ENCODE measurements at places on chromosomes 2 and 18. TPM values are rescaled to one million over a fixed set of nuclear protein-coding genes. Genes with fewer than 3 reads are reported as not detected.

Gene PLB1
- total RNA-seq: 0.34 TPM

Gene NCKAP1
- total RNA-seq: 0.63 TPM

Gene ZC3H6
- 29.1 TPM for total RNA-seq

Gene RIT2
- total RNA-seq: not detected

DNA sequence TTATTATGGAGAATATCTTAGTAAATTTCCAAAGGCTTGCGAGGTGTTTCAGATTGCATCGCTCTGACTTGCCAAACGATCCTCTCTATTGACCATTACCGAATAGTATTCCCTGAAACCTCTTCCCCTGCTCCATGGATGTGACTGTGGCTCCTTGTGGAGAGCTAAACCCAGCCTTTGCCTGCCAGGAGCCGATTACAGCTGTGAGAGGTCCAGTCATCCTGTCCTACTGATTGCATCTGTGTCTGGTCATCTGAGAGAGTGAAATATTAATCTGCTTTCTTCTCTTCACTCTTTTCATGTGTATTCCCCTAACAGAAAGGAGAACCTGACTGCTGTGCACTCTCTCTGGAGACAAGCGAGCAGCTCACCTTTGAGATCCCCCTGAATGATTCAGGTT, 523.9 kb upstream of the NRP2 start:
- DNase-seq: no peak

Gene PROM2
- total RNA-seq: 0.91 TPM

Gene RND3
- not detected for total RNA-seq

DNA sequence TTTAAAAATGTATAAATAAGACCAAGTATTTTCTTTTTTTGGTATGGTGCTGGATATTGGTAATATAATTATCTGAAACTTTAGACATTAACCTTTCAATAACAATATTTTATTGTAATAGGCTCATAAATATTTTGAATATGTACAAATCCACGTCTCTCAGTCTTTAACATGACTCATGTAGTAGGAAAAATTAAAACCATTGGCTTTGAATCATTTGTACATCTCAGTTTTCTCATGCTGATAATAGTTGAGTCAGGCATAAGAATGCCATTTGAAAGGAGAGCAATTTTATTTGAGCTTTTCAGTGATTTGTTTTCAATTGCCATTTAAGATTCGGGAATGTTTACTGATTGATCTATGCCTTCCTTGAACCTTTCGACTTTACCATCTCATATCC, 364.8 kb downstream of the TGIF1 start:
- no peak for DNase-seq

- DNase-seq: no peak
These were observed 200.4 kb downstream of the TSN start for GRCh38 chr2:121955872-121956271.

DNA sequence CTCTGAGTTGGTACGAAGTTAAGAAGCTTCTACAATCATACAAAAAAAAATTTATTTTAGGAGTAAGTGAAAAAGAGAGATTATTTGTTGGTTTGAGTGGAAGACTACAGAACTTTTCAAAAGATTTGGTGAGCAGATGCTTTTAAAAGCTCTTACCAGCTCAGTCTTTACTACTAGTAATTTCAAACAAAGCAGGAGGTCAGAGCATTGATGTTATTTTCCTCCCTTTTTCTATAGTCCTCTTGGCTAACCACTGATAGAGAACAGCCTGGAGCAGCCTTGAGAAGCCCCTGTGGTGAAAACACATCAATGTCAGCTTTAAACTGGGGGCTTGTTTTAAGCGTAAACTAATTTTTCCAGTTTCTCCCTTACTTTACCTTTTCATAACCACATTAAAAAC, 559.3 kb upstream of the CDH2 start:
- DNase-seq: no peak

Gene INHBB
- not detected for total RNA-seq

Gene ATAD2B
- total RNA-seq: 41.4 TPM

Gene DCTN1
- 108 TPM for total RNA-seq

DNA sequence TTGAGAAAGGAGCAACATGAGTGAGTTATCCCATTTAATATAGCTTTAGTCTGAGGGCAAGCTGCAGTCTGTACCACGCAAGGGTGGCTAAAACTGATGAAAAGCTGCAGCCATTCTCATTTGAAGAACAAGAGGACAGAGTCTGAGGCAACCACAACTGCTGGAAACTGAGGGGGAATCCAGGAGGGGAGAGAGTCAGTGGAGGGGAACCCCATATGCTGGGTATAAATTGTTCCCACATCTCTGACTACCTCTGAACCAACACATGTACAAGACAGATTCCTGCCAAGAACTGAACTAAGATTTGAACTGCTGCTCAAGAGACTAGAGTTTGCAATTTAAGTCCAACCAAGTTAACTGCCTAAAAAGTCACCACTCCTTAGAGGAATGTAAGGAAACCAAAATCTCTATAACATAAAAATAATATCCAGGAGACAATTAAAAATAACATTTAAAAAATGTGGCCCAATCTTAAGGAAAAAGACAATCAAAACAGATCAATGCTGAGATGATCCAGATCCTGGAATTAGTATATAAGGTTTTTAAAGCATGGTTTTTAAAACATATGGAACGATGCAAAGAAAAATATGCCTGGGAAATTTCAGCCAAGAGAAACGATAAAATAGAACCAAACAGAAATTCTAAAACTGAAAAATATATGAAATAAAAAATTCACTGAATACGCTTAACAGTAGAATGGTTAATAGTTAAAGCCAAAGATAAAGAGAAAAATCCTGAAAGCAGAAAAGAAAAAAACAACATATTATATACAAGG, 11.2 kb downstream of the CWC22 start:
- DNase-seq: no peak

Gene EPAS1
- total RNA-seq: 1.1 TPM

GRCh38 chr2:201957091-201957490, 76.6 kb upstream of the FZD7 start:
- DNase-seq: no peak

Gene EIF5B
- total RNA-seq: 47.9 TPM

- DNase-seq: no peak
These were observed 300.1 kb downstream of the NDUFA10 start for GRCh38 chr2:239724851-239725550.

DNA sequence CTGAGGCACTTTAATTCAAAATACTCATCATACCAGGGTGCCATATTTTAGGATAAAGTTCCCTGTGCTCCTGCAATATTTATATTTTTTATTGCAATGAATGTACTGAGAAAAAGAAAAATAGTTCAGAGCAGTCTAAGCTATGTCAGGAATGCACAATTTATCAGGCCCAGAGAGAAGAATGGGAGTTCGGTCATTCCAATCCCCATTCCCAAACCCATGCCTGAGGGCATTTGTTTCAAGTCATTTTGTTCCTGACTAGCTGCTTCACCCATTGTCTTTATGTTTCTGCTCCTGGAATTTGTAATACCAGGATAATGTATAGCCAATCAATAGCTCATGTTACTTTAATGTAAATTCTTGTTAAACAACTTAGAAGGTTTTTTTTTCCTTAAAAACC, 24.4 kb upstream of the FTCDNL1 start:
- no peak for DNase-seq

Gene TCF23
- not detected for total RNA-seq

Gene AGXT
- total RNA-seq: not detected

GRCh38 chr2:46716927-46717326, 198.7 kb downstream of the MCFD2 start:
- DNase-seq: no peak

Gene SLC4A5
- 12.7 TPM for total RNA-seq

- no peak for DNase-seq
These were observed 196.3 kb downstream of the PDE1A start for GRCh38 chr2:182230561-182230960.

DNA sequence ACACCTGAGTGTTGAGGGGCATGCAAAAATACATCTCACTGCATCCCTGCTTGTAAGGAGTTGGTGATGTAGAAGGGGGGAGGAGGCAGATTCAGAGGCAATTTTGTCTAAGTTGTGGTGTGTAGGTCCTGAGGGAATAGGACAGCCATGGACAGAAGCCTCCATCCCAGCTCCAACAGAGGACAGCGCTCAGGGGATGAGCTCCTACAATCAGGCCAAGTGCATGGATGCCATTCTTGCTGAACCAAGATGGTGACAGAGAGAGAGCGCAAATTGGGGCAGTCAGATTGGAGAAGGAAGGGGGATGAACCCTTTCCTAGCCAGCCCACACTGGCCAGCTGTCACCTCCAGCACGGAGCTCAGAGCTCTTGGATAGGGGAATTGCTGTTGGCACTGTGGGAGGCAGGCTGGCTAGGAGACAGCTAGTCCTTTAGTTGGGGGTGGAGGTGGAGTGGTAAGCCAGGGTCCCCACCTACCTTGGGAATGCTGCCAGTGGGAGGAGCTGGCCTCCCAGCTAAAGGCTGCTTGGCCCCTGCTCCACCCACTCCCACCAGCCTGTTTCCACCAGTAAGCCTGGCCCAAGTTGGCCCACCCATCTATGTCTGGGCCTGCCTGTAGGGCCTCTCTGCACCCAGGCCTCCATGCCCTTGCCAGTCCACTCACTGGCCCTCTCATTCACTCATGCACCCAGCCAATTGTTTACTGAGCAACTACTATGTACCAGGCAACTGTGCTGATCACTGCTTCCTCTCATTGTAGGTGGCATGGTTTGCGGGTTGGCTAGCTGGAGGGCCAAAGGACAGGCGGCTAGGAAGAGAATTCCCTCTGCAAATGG, 2.5 kb upstream of the PER2 start:
- DNase-seq: no peak

GRCh38 chr2:216936954-216937357, 77.1 kb upstream of the TNP1 start:
- no peak for DNase-seq

Gene AQP12A
- not detected for total RNA-seq

Gene PLGLB1
- total RNA-seq: 23.6 TPM

DNA sequence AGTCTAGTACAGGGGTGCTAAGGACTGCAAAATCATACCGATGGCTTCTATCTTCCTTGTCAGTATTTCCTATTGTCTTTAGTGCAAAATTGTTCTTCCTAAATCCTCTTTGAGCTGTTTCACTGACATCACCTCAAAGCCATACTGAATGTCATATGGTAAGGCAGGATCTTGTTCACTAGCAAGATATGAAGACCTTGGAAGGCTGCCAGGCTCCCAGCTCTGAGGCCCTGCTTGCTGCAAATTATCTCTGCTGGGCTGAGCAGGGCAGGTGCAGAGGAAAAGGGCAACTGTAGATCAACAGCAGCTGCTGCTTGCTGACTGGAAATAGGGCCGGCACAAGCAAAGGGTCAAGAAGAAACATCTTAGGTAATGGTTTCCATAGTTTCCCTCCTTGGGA, 58.2 kb downstream of the PMAIP1 start:
- no peak for DNase-seq

DNA sequence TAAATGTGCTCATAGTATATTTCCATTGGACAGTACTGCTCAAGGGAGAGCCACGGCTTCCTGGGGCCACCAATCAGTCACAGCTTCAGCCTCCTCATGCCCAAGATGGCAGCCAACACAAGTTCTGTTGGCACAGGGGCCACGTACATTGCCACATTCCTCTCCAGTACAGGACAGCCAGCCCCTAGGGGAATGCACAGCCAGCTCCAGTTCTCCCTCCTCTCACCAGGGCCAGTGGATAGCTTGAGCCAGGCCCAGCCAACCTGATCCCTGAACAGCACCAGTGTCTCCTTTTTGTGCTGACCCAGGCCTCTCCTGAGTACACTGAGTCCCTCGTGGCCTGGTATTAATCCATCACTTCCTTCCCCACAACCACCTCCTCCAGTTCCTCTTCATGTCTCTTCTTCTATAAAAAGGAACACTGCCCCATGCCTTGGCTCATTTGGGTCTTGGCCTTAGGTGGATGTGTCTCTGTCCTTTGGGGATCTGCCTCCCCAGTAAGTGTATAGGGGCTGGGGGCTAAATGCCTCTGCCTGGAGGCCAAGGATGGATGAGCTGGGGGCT, 168.7 kb downstream of the TNS1 start:
- no peak for DNase-seq

- DNase-seq: no peak
These were observed 861.1 kb downstream of the CPS1 start for GRCh38 chr2:211417544-211417943.

DNA sequence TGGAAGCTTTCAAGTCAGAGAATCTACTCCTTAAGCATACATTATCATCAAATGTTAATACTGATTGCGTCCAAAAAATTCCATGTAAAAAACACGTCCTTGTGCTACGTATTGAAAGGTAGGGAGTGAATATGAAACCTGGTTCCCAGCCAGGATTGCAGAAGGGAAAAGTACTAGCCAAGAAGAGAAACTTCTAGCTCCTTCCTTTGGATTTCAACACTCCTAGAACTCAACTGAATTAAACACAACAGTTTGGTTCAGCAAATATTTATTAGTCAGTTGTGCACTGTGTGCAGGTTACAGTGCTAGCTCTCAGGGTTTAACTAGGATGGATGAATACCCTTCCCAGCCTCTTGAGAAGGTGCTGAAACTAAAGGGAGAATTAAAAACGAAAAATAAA, 33.9 kb upstream of the FHL2 start:
- no peak for DNase-seq

Gene SOCS6
- 2.9 TPM for total RNA-seq

- DNase-seq: no peak
These were observed 87.0 kb downstream of the HDAC4 start for GRCh38 chr2:239313776-239314175.

DNA sequence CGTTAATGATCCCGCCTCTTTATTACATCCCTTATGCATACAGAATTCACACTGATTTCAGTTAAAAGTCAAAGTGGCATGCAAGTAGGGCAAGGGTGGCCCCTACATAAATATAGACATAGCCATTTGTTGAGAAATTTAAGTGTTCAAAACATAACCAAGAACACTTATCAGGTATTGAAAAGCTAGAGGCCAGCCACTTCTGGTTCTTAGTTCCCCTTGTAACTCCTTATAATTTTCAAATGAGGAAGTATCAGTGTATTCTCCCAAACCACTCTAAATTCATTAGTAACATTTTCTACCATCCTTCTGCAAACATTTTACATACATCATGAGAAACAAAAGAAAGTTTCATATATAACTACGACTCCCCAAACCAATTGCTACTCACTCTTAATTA, 5.8 kb upstream of the ARL5A start:
- no peak for DNase-seq

Gene ICOS
- total RNA-seq: 36.1 TPM

DNA sequence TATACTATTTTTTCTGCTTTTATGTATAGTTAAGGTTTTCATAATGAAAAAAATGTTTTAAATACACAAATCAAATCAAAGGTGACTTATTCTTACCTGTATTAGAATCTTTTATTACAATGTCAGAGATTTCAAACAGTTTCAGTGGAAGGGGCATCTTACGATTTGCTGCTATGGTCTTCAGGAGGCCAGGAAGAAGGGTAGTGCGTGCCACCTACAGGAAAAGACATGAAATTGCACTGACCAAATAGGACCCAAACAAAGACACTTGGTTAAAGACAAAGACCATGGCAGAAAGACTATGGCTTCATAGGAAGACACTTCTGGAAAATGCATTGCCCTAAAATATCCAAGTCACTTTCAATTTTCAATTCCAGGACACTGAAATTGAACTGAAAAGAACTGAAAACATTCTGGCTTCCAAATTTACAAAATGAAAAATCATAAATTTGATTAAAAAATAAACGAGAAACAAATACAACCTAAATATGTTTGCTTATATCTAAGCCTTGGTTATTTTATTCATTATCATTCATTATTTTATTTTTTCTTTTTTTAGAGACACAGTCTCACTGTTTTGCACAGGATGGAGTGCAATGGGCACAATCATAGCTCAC, 42.1 kb downstream of the FARSB start:
- DNase-seq: no peak

Gene FSHR
- not detected for total RNA-seq

Gene FBLN7
- total RNA-seq: 10.3 TPM
